SIG-M5 (cell line): ENCODE measurements at places on chromosomes 12 and 14.

DNA sequence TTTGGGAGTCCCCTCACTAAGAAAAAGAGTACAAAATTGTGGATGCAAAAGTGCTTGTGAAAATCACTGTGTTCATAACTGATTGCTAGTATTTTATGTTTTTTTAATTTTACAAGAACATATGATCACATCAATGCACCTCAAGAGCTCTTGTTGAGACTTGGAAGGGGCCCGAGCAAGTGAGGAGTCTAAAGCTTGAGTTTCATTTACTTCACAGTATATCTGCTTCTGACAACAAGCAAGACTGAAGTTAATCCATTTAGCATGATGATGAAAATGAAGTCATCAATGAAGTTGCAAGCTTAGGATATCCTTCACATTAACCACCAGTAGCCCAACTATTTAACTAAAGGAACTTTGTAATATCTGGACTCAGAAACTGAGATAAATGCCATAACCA is 182.5 kb upstream of the DIO2 start:
- DNase-seq = no peak

GRCh38 chr12:130576371-130576816 is 139.7 kb downstream of the RIMBP2 start:
- no peak for DNase-seq

DNA sequence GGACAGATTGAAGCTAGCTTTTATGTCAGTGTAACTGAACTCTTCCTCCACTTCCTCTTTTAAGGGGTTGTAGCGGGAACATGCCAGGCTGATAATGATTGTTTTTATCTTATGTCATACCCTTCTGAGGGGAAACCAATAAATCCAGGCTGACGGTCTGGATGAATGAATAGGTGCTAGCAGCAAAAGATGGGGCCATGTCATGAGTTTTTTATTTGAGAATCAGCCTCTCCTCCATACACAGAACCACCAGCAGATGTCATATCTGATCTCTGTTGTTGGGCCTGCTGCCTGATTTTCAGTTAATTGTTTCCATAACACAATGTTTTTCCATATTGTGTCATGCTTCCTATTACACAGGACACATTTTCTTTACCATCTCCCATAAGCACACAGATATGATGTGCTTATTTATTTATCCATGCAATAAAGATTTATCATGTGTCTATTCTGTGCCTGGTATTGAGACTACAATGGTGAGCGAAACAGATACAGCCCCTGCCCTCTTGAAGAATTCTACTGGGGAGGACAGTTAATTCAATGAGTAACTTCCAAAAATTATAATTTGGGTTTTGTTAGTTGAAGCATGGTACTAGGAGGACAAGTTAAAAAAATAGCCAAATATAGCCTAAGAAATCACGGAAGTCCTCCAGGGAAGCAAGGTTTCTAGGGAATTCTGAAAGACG is 33.6 kb upstream of the CRY1 start:
- DNase-seq = no peak

- no peak for DNase-seq
These were observed 1169.4 kb downstream of the GALC start for GRCh38 chr14:86823581-86823980.
